Stimulated activated CD8-positive, alpha-beta memory T cell treated with anti-CD3 and anti-CD28 coated beads, Interleukin-7, amount 100 ng/mL, for 1 hour (primary cell): ENCODE measurements at places on chromosomes 3 and 15.

- DNase-seq: no peak
Observed at GRCh38 chr15:68188647-68189046, 16.5 kb downstream of the CALML4 start.

- DNase-seq: no peak
Observed at GRCh38 chr3:6416049-6416661, 444.8 kb upstream of the GRM7 start.

DNA sequence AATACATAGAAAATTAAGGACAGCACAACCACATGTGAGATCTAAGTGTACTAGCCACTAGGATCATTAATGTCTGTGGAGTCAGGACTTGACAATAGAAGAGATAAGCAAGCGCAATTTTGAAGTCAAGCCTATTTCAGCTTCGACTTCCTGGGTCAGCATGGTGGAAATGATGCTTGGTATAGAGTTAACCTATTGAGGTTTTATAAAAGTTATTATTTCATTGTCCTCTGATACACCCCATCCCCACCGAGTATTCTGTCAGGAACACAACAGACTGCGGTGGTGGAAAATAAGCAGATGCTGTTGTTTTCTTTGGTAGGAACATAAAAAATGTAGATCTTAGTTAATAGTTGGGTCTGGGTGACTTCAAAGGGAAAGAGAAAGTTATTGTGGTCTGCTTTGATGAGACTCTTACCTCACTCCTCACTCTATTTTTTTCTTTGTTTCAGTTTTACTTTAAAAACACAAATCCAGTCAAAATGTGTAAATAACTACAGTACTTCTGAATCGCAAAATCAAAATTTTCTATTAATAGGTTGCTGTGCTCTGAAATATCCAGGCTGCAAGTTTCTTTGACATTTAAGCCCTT lies 82.1 kb downstream of the IL5RA start:
- DNase-seq: no peak

- DNase-seq: no peak
Observed at GRCh38 chr3:128036119-128036518, 16.1 kb upstream of the SEC61A1 start.

DNA sequence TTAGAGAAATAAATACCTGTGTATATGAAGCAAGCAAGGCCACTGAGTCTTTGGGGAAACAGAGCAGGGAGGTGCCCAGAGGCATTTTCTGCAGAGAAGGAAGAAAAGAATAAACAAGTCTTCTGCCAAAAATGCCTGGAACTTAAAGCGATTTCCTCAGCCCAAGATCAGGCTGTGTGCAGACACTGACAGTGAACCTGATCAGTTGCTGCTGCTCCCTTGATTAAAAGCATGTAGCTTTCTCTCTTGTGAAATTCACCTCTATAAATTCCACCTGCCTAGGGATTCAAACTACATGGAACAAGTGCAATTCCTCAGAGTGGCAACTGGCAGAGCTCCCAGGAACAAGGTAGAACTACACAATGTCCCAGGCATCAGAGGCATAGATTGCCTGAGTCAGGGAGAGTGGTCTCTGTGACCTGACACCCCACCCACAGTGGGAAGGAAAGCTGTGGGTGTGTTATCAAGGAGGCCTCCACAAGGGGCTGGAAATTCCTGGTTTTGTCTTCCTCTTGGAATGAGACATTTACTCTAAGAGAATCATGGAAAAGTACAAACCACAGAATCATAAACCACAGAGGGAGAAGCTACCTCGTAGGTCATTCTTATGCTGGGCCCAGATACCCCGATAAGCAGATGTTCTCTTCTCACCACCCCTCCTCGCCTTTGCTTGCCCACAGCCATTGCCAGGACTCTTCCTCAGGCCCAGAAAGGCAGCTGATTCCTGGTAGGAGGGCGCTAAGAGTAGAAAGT lies 1.8 kb upstream of the ZBTB38 start:
- DNase-seq: no peak

- DNase-seq: no peak
Observed at GRCh38 chr3:129260606-129261005, 11.2 kb downstream of the COPG1 start.

GRCh38 chr3:116939091-116939490 lies 229.5 kb downstream of the TUSC7 start:
- no peak for DNase-seq

GRCh38 chr3:42371776-42372175 lies 38.6 kb downstream of the LYZL4 start:
- DNase-seq: no peak

DNA sequence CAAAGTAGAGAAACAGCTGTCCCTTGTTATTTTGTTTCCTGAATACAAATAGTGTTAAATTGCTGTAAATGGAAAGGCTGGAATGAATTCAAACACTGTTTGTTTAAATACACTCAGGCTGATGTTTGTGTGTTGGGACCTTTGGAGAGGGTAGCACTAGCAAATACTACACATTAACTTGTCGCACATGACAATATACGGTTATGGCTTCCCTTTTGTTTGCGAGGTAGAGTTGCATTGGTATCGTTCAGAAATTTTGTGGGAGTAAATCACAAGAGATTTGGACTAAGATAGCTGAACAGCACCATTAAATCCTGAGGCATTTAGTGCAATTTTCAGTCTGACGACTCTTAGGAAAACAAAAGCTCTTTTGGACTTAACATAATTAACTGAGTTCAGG lies 213.0 kb upstream of the ROBO2 start:
- DNase-seq: no peak

GRCh38 chr3:136612512-136612911 lies 139.7 kb downstream of the STAG1 start:
- no peak for DNase-seq

- no peak for DNase-seq
Observed at GRCh38 chr3:10357592-10358308, 36.8 kb upstream of the SEC13 start.

- DNase-seq: peak; percentile 24
Observed at GRCh38 chr3:44685128-44685800, 27.2 kb upstream of the ZNF502 start.

DNA sequence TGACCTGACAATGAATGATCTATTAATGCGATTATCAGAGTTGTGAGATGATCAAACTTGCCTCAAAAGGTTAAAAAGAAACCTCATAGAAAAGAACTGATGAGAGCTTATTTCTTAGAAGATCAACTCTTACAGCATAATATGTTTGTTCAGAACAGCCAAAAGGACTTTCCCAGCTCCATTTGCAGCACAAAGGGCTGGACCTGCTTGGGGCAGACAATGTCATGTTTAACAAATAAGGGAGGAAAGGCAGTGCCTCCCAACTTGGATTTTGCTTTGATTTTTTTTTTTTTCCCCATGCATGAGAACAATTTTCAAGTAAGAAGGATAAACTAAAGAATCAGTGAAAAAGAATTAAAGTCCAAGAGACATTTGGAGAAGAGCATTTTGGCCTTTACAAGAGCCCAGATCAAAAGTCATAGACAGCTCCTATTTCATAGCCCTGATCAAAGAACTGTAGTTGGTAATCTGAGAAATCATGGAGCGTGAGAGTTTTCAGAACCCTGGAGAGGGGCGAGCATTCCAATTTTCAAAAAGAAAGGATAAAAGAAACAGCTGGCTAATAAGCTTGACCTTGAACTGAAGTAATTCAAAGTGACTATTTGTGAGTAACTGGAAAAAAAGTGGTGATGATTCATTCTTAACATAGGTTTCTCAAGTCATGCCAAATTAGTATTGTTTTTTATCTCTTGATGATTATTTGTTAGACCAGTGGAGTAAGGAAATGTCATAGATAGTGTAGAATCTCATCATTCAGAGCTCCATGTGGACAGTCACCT lies 136.0 kb upstream of the CFAP20DC start:
- DNase-seq: no peak

DNA sequence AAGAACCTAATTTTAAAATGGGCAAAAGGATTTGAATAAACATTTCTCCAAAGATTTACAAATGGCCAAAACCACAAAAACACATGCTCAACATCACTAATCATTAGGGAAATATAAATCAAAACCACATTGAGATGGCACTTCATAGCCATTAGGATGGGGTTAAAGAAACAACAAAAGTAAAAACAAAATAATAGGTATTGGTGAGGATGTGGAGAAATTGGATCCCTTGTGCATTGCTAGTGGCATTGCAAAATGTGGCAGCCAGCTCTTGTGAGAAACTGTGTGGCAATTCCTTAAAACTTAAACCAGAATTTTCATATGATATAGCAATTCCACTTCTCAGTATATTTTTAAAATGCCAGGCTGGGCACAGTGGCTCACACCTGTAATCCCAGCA lies 126.5 kb downstream of the STT3B start:
- no peak for DNase-seq

DNA sequence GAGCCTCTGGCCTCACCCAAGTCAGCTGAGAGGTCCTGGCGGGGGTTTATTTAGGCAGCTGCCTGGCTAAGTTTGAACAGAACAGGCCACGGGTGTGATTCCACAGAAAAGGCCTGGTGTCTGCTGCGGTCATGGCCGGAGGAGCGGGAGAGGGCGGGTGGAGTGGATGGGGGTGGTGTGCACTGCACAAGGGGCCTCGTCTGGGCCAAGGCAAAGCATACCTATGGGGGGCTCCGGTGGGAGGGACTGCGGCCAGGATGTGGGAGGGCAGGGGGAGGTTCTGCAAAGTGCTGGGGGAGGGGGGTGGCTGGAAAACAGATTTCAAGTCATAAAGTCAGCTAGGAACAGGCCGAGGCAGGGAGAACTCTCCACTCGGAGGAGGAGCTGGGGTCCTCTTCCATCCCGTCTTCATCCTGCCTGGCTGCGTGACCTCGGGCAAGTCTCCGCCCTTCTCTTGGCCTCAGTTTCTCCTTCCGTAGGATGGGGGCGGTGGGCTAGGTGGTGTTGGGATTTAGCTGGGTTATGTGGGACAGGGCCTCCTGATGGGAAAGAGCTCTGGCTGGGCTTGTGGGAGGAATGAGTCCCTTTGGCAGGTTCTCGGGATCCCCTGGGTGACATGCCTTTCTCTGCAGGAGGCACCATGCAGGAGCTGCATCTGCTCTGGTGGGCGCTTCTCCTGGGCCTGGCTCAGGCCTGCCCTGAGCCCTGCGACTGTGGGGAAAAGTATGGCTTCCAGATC lies 878 bp downstream of the ISLR start:
- no peak for DNase-seq

GRCh38 chr15:30922480-30923311 lies 19.0 kb downstream of the FAN1 start:
- no peak for DNase-seq

DNA sequence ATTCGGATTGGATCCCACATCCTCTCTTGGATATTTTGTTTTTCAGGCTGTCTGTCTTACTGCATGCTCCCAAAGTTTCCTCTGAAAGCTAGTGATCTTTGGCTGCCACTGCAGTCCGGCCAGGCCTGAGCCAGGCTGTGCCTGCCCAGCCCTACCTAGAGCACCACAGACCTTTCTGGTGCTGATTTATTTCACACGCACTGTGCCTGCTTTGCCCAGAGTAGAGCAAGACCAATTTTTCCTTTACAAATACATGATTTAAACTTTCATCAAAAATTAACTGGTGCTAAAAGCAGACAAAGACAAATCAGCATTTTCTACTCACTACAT lies 28.0 kb upstream of the NDUFB4 start:
- no peak for DNase-seq

DNA sequence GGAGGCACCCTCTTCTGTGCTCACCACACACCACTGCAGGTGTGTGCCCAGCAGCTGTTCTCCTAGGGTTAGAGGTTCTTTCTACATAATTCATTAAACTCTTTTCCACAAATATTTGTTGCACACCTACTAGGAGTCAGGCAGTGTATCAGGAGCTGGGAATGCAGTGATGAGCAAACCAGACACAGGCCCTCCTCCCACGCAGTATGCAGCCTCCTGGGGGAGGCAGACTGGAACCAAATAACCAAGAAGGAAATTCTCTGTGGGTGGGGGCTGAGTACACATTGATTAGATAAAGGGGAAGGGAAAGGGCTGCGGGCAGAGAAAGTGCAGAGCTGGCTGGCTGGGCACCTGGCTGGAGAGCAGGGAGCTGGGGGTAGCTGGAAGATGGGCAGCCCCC lies 18.5 kb upstream of the C3orf22 start:
- no peak for DNase-seq

DNA sequence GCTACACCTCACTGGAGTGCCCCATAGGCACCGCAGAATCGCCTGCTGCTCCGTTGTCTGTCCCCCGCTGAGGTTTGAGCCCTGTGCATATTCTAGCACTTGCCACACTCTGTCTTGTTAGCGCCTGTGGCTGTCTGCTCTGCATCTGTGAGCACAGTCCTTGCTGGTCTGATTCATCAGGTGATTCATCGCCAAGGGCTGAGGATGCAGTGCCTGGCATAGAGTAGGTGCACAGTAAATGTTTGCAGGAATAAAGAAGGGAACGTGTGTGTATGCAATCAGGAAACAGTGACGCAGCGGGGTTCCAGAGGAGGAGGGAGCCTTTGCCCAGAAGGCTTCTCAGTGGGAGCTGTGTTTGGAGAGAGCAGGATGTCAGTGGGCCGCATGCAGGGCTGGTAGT lies 124.0 kb upstream of the PLXNA1 start:
- DNase-seq: no peak

- DNase-seq: no peak
Observed at GRCh38 chr15:84586696-84587095, 14.1 kb upstream of the ZSCAN2 start.

DNA sequence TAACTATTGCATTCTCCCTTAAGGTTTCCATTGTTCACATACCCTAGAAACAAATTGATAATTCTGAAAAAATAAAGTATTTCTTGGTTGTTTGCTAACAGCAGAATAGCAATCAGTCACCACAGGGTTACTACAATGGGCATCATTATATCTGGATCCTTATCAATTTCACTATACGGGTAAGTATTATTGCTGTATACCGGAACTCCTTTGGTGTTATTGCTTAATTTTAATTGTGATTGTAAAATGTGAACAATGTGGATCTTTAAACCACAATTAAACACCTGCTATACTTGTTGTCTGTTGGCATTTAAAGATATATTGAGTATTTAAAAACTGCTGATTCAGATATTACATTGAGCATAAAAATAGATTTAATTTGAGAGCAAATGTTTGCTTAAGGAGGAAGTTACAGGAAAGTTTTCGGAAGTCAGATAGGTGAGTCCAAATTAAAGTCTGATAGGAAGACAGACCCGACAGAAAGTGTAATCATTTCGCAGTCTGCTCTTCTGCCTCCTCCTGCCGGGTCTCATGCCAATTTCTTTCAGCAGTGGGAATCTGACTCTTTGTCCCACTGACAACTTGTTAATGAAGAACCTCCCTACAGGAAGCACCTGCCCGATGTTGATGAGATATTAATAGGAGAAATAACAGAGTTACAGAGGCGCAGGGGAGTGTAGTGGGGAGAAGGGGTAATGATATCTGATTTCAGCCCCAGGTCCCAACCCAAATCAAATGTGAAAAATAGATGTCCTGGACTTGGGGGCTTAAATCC lies 169.7 kb upstream of the TBC1D5 start:
- no peak for DNase-seq
